ENCODE measurements at places on chromosomes 3 and 15.

DNA sequence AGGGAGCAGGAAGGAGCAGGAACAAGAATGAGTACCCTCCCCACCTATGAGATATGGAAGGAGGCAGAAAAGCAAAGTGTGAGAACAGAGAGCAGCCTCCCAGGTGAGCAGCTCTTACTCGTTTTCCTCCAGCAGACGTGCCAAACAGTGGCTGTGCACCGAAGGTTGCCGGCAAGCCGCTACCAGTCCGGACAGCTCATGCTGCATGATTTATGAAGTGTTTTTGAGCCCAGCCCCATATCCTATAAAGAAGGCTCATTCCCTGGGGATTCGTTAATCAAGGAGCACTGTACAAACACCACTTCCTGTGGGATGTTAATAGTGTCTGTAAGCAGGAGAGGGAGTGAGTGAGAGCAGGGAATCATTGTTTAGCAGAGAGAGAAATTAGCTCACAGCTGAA is 118.3 kb upstream of the FOXB1 start:
- no peak for DNase-seq

DNA sequence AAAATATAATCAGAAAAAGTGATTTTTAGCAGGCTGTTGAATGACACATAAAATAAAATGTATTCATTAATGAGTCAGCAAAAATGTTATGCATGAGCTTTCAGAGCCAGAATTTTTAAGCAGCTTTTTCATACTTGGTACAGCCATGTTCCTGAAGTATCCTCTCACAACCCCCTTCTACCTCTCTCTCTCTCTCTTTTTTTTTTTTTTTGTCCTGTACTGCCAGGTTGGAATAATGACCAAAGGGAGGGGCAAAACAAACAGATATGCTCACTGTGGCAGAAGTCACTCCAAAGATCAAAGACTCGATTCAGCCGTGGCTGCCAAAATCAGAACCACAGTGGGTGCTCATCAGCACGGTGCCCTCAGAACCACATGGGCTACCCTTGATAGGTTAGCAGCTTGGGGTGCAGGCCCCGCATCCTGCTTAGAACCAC is 383.0 kb downstream of the ZBTB20 start:
- no peak for DNase-seq

GRCh38 chr3:44958386-44958785 is 17.6 kb downstream of the ZDHHC3 start:
- DNase-seq, result no peak

DNA sequence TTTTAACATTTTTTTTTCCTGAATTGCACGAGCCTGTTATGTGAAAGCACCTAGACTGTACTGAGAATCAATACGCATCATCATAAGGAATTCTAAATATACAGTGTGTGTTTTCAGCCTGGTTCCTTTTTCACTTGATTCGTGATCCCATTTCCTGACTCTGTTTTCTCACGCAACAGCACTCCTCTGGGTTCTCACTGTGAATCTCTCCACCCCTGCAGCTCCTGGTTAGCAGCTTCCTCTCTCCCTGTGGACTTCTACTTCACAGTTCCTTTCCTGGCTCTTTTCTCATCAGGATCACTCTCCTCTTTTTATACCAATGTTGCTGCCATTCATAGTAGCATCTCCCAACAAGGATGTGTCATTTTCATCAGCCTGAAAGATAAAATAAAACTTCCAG is 297.2 kb downstream of the CADM2 start:
- no peak for DNase-seq

DNA sequence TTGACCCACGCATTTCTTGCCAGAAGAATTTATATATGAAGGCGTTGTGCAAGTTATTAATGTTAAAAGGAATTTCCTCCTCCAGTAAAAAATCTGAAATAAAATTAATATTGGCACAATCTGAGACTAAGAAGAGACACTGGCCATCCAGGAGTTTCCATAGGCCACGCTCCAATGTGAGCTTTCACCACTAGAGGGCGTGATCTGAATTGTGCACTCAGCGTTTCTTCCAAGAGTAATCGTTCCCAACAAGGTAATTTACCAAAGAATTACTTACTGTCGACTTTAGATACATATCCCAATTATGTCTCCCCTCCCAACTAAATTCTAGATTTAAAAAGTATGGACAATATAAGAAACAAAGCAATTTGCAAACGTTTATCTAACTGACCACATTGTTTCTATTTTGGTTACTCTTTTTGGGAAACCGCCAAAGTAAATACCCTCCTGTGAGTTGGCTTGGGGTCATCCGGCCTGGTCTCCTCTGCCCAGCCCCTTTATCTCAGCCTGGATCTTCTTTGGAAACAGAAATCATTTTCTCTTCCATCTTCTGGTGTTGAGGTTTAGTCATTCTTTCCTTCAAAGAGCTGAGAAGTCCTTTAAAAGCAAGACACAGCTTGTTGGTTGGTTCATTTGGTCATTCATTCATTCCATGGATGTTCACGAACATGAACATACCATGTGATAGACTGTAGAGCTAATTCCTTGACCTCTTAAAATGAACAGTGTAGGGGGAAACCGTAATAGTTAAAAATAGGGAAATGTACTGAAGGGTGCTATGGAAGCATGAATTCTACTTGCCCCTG is 26.2 kb downstream of the POLR2M start:
- peak; percentile 23 for DNase-seq

GRCh38 chr3:150080058-150080730 is 109.5 kb upstream of the PFN2 start:
- DNase-seq, result no peak

DNA sequence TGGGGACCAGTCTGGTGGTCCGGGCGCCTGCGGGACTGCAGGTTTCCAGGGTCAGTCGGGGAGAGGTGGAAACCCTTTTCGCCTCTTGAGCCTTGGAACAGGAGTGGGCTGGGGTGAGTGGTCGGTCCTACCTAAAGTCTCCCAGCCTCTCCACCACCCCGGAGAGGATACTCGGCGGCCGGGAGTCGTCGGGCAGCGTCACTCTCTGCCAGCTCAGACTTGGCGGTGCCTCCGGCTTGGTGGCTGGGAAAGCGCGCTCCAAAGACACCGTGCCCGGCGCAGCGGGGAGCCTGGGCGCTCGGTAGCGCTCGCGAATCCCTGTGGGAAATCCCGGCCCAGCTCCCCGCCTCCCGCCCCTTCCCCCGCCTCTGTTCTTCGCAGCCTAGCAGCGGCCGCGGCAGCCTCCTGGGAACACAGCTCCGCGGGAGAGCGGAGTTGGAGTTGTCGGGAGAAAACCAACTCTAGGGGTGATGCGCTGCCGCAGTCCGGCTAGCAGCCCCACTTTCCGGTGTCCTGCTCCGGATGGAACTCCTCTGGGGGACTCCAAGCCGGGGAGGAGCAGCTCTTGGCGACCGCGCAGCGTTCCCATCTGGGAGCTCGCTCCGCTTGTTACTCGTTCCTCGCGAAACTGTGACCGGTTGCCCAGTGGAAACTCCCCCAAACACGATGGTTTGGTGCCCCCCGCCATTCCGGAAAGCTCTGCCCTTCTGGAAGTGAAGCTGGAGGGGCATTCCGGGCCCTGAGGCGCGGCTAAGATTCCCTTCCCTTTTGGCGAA is 1.4 kb downstream of the EPHB1 start:
- no peak for DNase-seq

GRCh38 chr3:61360297-61360965 is 109.2 kb upstream of the FHIT start:
- no peak for DNase-seq

- no peak for DNase-seq
Observed at GRCh38 chr3:120276767-120277166, 8.3 kb downstream of the GPR156 start.

- no peak for DNase-seq
Observed at GRCh38 chr3:23292432-23292831, 89.3 kb downstream of the UBE2E2 start.

DNA sequence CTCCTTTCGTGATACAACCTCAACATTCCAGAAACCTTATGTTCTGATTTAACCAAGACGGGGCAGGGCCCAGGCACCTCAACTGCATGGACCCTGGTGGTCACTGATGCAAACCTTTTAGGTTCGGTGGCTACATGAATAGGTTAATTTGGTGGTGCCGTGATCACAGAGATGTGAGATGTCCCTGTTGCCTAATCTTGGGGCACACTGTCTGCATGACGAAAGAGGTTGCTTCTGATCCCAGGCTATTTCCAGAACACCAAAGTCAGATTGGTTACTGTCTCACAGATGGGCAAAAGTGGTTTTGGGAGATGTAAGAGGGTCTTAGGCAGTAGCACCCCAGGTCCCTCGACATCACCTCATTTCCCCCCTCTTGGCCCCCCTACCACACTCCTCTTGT is 4.0 kb upstream of the CCR1 start:
- no peak for DNase-seq

DNA sequence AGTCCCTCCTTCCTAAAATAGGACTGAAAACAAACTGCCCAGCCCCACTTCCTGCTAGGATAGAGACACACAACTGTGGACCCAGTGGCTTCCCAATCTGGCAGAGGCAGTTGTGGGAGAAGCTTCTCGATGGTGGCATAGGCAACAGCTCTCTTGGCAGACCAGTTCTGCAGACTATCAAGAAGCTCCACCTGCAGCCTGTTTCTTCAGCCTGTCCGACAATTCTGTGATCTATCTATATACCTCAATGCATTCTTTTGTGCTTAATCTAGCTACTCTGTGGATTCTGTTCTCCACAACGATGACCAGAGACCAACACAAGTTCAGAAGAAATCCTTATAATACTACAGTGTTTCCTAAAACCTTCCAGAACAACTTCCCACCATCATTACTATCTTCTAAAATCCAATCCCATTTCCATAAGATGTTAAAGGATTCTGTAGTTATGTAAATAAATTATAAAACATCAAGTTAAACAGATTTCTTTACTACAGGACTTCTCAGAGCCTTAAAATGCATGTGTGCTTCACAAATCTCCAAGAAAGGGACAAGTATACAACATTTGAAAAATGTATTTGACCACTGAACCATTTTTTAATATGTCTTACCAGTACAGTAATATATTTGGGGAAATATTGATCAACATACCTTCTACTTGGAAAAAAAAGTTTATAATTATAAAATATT is 57.7 kb downstream of the IGF2BP2 start:
- DNase-seq, result no peak

DNA sequence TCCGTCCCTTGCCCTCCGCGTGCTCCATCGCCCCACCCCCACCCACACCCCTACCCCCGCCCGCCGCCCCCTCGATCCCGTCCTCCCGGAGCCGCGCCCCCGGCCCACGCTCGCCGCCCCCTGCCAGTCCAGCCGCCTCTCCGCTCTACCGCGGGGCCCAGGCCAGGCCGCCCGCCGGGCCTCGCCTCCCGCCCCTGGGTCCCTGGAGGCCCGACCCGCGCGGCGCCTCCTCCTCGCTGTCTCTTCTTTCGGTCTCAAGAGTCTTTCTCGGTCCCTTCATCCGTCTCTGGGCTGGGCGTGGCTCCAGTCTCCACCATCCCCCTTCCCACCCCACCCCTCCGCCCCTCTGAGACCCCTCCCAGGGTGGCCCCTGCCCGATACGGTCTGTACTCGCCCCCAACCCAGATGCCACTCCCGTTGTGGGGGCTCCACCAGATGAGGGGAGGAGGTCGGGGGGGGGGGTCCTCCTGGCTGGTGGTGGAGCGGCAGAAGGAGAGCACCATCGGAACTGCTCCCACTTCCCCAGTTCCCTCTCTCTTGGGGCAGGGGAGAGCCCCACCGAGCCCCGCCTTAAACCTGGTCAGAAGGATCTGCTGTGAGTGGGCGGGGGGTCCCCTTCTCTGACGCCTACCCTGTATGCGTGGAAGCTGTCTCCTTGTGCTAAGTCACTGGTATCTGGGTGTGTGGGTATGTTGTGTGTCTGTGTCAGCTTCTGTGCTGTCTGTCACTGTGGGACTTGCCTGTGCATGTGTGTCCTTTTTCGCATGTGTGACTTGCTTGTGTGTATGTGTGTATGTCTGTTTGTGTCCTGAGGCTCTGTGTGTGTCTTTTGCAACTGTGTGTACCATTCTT is 1.0 kb downstream of the PRKCD start:
- peak; percentile 21 for DNase-seq

GRCh38 chr15:57438166-57438565 is 61.9 kb downstream of the CGNL1 start:
- DNase-seq, result no peak

DNA sequence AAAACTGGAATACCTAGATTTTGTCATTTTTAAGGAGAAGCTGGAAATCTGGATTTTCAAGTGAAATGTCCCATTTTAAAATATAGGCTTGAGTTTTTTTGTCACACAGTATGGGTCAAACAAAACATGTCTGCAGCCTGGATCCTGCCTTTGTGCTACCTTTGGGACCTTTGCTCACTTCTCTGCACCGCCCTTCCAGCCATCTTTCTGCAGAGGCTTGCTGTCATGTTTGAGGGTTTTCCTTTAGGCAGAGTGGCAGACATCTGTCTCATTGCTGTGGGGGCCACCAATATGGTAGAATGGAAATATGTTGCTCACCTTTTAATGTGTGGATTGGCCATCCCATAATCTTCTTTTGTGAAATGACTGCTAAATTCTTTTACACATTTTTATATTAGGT is 136.3 kb downstream of the EEFSEC start:
- no peak for DNase-seq

- DNase-seq, result no peak
Observed at GRCh38 chr3:118102737-118103136, 931.9 kb downstream of the IGSF11 start.

GRCh38 chr3:119681279-119681678 is 4.1 kb upstream of the COX17 start:
- no peak for DNase-seq

GRCh38 chr15:51759557-51760070 is 8.2 kb downstream of the TMOD2 start:
- peak; percentile 19 for DNase-seq

DNA sequence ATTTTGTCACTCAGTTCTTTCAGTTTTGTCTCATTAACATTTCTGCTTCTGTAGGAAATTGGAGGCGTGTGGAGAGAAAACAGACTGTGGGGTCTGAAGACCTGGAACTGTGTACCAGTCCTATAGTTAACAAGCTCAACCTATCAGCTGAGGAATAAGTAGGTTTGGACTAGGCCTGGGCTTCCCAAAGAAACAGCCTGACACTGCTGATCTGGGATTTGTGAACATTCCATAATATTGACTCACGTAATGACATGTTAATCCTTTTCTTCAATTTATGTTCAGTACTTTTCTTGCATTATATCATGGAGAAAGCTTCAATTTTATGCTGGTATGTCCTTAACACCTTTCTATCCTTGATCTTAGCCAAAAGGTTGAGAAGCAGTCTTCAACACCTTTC is 181.6 kb upstream of the RORA start:
- no peak for DNase-seq
